ENCODE measurements at places on chromosomes 4 and X. TPM values are rescaled to one million over a fixed set of nuclear protein-coding genes. Genes with fewer than 3 reads are reported as not detected.
A peak's percentile ranks its signal among the peaks of the same experiment; 100 is the strongest.

- no peak for DNase-seq
These were observed 1397.5 kb downstream of the PCDH7 start for GRCh38 chr4:32117693-32118092.

FABP2 gene
- not detected for total RNA-seq

NXF2 gene
- not detected for total RNA-seq

GRCh38 chr4:100635899-100636298 is 118.1 kb upstream of the EMCN start:
- DNase-seq: no peak

CLDN2 gene
- total RNA-seq: not detected

TMEM150C gene
- total RNA-seq: 8.6 TPM

DNA sequence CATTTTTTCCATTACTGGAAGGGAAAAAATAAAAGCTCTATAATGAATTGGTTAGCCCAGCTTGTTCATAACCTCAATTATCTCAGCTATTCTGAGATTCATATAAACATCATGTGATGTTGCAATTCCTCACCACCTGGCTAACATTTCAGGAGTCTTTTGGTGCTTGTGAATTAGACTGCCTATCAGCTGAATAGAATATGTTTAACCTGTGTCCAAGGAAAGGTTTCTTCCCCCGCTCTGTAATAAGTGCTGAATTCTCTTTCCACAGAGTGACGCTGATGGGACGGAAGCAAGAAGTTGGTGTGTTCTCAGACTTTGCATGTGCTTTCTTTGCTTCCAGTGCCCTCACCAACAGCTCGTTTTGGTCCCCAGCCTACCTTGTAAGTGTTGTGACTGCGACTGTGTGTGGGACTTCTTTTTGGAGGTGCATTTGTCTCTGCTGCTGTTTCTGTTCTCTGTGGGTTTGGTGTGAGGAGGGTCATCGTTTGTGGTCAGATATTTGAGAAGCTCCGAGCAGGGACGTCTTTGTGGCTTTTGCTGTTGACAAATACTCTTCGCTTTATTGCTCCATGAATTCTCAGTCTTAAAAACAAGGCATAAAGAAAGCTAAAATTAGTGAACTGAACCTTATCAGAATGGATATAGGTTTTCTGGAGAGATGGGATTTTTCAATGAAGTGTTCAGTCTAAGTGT is 61.7 kb downstream of the PPARGC1A start:
- DNase-seq: no peak

GRCh38 chr4:78585633-78586032 is 34.1 kb downstream of the ANXA3 start:
- DNase-seq: no peak

- no peak for DNase-seq
These were observed 62.5 kb downstream of the WFS1 start for GRCh38 chr4:6332042-6332668.

XK gene
- 1.6 TPM for total RNA-seq

DNA sequence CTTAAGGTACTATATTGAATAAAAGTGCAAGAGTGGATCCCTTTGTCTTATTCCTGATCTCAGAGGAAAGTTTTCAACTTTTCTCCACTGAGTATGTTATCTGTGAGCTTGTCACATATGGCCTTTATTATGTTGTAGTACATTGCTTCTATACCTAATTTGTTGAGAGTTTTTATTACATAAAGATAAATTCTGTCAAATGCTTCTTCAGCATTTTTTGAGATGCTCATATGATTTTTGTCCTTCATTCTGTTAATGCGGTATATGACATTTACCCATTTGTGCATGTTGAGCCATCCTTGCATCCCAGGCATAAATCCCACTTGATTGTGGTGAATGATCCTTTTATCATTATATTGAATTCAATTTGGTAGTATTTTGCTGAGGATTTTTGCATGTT is 11.0 kb downstream of the SLC25A31 start:
- no peak for DNase-seq

DNA sequence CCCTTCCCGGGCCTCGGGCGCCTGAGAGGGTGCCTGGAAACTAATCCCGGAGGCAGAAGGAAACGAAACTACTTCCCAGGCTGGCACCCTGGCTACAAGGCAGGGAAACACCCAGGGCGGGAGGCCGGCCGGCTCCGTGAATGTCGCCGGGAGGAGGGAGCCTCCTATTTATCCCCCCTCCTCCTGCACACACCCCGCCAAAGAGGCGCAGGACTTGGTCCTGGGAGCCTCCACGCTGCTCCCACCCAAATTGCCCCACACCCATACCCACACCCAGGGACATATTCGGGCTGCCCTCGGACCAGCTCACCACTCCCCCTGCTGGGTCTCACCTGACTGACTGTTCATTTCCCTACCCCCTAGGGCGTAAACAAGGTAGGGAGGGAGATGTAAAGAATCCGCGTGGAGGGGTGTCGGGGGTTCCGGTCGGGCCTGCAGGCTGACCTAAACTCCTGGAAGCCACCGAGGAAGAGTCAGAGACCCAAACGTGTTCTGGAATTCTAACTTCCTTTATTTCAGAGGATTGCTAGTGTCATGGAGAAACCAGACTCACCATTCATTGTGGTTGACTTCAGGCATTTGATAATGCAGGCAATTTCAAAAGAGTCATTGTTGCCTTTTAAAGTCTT is at the start of gene BTC:
Gene BTC (minus strand): TSS at position 142 of the 629 bp plus-strand sequence. CDS start 198 bp downstream, outside the sequence.
- peak; percentile 57 for DNase-seq

GRCh38 chrX:63418211-63418610 is 67.1 kb upstream of the SPIN4 start:
- DNase-seq: no peak

GRCh38 chr4:146522098-146522868 is 543 bp upstream of the SLC10A7 start:
- DNase-seq: peak; percentile 88

GRCh38 chr4:46124773-46125413 is 1.0 kb upstream of the GABRG1 start:
- DNase-seq: peak; percentile 8

ZNF718 gene
- 7.3 TPM for total RNA-seq

DNA sequence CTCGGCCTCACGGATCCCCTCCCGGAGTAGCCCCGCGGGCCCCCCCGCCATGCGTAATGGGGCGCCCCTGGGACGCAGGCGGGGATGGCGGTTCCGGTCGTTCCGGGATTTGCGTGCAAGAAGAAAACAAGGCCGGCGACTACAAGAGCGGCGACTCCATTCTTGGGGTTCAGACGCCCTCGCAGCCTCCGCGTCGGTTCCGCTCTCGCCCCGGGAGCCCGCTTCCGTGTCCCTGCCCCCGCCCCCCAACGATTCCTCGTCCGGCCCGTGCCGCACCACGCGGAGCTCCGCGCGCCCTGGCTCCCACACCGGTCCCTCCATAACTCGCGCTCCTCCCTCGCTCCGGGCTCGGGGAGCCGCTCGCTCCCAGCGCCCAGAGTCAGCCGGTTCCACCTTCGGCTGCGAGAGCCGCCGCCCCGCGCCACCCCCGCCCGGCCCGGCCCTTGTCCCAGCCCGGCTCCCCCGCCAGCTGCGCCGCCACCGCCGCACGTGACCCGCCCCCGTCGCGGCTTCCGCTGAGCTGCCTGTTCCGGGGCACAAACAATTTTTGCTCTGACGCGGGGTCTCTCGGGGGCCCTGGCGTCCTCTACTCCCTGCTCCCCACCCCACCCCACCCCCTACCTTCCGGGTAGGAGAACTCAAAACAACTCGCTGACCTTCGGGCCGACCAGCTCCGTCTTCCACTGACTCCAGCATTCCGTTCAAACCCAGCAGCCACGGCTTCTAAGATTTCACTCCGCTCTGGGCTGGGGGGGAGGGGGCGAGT is 78.8 kb upstream of the BCOR start:
- DNase-seq: peak; percentile 77

JAKMIP1 gene
- not detected for total RNA-seq

PPARGC1A gene
- not detected for total RNA-seq

- DNase-seq: no peak
These were observed 62.6 kb downstream of the DDX53 start for GRCh38 chrX:23062359-23062758.

- no peak for DNase-seq
These were observed 25.6 kb downstream of the TXK start for GRCh38 chr4:48108309-48109073.

DNA sequence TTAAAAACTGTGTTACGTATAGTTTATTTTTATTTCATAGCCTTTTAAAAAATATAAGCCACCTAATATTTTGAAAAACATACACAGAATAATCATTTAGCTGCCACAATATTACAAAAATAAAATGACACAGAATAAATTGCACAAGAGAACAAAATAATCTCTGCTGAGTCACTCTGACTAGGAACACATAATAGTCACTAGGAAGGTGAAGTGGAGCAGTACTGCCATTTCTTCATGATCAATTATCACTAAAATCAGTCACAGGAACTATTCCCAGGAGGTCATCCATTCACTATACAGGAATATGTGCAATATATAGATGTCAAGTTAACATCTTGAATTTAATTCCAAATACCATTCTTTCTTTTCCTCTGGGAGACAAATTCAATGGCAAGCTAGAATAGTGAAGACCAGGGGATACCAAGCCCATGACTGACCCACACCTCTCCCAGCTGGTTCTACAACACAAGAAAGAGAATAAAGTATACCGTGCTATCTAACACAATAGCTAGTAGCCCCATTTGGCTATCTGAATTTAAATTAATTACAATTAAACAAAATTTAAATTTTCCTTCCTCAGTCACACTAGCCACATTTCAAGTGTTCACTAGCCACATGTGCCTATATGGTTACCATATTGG is 5.9 kb downstream of the SMIM43 start:
- DNase-seq: no peak

ASMT gene
- not detected for total RNA-seq

GRCh38 chrX:57573754-57574153 is 18.1 kb upstream of the ZXDB start:
- peak; percentile 57 for DNase-seq

PAGE4 gene
- not detected for total RNA-seq

- no peak for DNase-seq
These were observed 105.4 kb downstream of the STK32B start for GRCh38 chr4:5156682-5157081.

- DNase-seq: peak; percentile 63
These were observed 82.4 kb upstream of the SMIM10 start for GRCh38 chrX:134908356-134908755.

DNA sequence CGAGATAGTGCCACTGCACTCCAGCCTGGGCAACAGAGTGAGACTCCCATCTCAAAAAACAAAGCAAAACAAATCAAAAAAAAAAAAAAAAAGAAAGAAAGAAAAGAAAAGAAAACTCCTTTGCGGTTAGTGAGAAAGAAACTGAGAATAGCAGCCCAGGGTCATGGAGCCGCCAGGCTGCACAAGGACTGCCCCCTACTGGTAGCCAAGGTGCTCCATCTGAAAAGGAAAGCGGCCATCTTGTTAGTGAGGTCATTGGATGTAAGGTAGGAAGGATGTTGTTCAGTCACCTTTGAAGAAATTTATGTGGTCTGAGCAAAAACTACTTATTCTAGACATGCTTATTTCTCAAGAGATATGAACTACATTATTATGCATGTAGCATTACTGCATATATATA is 660.6 kb upstream of the TENM3 start:
- DNase-seq: no peak

GRCh38 chr4:40327340-40327739 is 7.8 kb upstream of the CHRNA9 start:
- peak; percentile 69 for DNase-seq

GRCh38 chrX:129732857-129733256 is 5.9 kb upstream of the XPNPEP2 start:
- no peak for DNase-seq

GRCh38 chrX:17596061-17596460 is 141.2 kb upstream of the SCML1 start:
- no peak for DNase-seq

Data from hematopoietic multipotent progenitor cell (in vitro differentiated cells).